ENCODE measurements at places on chromosomes 2 and 18.

DNA sequence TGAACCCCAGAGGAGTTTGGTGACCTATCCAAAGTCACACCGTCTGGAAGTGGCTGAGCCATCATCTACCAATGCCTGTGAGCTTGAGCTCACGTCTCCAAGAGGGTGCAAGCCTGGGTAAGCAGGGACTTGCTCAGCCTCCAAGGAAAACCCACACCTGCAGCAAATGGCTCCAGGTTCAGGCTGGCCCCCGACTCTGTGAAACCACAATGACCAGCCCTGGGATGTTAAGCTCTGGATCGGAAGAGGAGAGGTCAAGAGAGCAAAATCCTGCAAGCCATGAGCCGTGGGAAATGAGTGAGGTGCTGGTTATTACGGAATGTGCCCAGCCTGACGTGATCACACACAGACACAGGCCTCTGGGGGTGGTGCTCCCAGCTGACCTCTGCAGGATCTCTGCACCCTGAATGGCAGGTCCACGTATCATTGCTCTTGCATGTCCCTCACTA lies 94.1 kb upstream of the OTOS start:
- DNase-seq: peak; percentile 41

DNA sequence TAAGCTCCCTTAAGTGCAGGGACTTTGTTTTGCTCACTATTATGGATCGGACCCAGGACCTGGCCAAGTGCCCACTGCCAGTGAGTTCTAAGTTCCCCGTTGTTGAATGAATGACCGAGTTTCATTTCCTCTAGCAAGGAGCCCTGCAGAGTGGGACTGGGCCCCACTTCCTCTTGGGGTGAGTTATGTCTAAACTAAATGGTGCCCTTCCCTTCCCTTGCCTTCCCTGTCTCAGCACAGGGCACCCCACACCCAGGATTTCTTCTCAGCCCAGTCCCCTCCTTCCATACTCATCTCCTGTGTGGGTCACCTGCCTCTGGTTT lies 195.3 kb upstream of the HS6ST1 start:
- no peak for DNase-seq

DNA sequence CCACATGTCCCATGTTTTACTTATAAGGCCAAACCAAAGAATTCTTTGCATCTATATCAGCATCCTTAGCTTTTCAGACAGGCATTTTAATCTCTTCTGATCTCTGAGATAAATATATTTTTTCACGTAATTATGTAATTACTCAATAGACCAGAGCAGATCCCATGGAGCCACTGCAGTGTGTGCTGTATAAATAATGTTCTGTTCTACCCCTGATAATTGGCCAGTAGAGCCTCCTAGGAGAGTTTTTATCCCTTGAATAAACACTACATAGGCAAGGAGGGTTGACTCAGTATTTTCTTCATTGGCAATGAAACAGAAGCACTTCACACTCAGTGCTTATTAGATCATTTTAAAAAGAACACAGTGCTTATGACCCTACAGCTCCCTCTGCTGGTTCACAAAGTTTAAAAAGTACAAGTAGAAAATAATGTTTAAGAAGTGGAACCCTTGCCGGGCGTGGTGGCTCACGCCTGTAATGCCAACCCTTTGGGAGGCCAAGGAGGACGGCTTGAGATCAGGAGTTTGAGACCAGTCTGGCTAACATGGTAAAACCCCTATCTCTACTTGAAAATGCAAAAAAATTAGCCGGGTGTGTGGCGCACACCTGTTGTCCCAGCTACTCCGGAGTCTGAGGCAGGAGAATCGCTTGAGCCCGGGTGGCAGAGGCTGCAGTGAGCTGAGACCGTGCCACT lies 91.9 kb downstream of the PPP1R1C start:
- peak; percentile 38 for DNase-seq

GRCh38 chr2:236904389-236905263 lies 181.1 kb upstream of the COPS8 start:
- DNase-seq: no peak

- DNase-seq: no peak
These were observed 33.0 kb upstream of the IER3IP1 start for GRCh38 chr18:47209171-47209570.

DNA sequence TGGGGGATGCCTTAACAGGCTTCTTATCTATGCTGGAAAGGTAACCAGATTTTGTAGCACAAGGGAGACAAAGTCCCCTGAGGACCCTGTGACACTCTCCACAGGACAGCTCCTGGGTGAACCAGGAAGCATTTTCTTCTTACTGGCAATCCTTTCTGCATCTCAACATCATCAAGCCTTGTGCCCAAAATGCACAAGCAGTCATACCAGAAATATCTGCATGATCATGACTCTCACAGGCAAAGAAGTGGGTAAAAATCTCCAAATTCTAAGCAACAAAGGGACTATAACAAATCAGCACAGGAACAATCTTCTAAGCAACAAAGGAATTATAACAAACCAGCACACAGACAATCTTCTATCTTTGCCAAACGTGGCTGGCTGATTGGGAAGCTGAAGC lies 99.1 kb upstream of the CD226 start:
- DNase-seq: no peak

DNA sequence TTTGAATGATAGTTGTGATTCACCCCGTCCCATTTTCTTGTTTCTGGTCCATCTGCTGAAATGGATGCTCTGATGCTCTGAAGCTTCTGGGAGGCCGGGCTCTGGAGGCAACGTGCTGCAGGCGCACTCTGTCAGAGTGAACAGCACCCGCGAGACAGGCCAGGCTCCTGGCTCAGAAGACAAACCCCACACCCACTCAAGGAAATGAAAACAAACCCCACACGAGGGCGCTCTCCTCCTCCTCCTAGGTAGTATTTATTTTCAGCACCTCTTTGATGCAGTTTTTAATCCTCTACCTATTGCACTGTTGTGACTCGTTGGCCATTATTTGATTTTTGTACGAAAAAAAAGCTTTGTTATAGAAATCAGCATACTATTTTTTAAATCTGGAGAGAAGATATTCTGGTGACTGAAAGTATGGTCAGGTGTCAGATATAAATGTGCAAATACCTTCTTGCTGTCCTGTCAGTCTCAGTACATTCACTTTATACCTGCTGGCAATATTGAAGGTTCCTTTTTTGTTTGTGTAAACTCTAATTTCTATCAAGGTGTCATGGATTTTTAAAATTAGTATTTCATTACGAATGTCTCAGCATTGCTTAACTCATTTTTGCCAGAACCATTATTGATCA lies 10.3 kb upstream of the CHST10 start:
- no peak for DNase-seq

DNA sequence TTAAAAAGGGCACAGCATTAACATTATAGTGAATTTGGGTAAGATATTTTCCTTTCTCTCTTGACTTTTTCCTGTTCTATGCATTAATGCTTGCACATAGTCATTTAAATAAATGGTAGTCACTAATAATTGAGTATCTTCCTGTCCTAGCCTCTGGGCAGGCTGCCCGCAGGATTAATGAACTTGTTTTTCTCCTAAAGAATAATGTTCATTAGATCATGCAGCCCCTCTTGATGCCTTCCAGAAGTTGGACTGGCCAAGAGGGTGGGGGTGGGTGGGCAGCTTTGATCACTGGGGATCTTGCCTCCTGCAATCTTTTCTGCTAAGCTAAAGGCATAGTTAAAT lies 514.5 kb upstream of the CDH2 start:
- no peak for DNase-seq

DNA sequence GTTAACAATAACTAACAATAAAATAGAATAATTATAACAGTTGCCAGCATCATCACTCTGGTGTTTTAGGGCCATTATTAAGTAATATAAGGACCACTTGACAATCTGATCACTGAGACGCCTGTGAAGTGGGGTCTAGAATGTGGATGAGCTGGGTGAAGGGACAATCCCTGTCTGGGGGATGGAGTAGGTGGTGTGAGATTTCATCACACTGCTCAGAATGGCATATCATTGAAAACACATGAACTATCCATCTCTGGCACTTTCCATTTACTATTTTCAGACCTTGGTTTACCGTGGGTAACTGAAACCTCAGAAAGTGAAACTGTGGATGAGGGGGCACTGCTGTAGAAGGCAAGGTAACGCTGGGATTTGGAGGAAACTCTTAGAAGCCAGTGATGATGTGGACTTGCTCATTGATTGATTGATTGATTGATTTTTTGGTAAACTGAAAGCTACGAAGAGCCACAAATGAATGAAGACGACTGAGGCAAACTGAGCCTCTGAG lies 204.4 kb upstream of the TWIST2 start:
- no peak for DNase-seq
